Stimulated activated CD4-positive, alpha-beta T cell treated with anti-CD3 and anti-CD28 coated beads, TNF-alpha, amount 100 ng/mL, for 1 hour (primary cell): ENCODE measurements at places on chromosomes 1 and 21.

- DNase-seq, result no peak
Measured at GRCh38 chr21:37153935-37154350, 80.9 kb downstream of the TTC3 start.

GRCh38 chr1:109790735-109791494 is 27.2 kb upstream of the EPS8L3 start:
- peak; percentile 54 for DNase-seq

- no peak for DNase-seq
Measured at GRCh38 chr1:119681560-119681959, 30.2 kb upstream of the PHGDH start.

GRCh38 chr1:29235955-29236711 is at the start of gene PTPRU:
Gene PTPRU (plus strand): TSS chr1:29236522. CDS start chr1:29236645, 123 bp downstream.
- DNase-seq, result peak; percentile 88

DNA sequence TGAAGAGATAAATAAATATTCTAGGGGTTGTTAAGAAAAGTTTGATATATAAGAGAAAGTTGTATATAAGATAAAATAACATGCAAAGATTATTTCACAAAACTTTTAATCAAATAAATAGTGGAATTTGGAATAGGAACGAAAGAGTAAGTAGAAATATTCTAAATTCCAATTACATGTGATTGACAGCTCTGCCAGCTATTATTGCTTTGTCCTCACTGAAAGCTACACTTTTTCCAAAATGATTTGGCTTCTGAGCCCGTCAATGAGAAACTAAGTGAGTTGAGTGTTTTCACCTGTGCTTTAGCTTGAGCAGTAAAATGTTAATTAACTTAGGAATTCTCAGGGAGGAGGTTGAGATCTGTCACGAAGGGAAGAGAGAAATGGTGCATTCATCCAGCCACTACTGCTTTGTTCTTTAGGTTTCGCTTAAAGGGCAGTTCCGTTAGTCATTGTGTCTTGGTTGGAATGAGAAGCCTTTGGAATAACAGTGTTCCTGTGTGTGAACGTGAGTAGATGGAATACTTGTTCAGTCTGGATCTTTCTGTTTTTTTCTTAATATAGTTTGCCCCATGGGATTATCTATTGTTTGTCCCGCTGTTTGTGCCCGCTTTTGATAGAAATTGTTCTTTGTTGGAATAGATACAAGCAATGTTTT is 63.3 kb upstream of the CR1L start:
- DNase-seq, result no peak

GRCh38 chr1:76106719-76107235 is 32.2 kb downstream of the ST6GALNAC3 start:
- no peak for DNase-seq

DNA sequence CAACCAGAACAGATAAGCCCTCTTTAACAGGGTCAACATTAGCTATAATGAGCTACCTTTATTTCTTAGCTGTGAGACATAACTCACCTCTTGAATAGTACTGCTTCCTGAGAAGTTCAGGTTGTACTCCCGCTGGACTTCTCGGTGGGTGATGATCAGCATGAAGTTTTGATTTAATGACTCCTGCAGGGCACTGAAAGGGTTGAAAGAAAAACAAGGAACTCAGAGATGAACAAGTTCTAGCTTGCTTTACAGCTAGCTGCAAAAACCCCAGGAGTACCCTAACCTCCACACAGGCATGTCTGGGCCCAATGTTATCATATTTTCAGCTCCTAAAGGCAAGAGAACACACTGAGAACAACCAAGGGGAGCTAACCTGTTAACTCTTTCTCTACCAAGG is 254.4 kb downstream of the FAF1 start:
- no peak for DNase-seq
